ENCODE measurements at places on chromosomes 5 and 9. TPM values are rescaled to one million over a fixed set of nuclear protein-coding genes. Genes with fewer than 3 reads are reported as not detected.

GRCh38 chr5:154209591-154210081, 19.1 kb downstream of the GALNT10 start:
- H3K4me3 ChIP-seq: no peak overlapping the region
- H3K27me3 ChIP-seq: no peaks in the 10 kb centered on the region

DNA sequence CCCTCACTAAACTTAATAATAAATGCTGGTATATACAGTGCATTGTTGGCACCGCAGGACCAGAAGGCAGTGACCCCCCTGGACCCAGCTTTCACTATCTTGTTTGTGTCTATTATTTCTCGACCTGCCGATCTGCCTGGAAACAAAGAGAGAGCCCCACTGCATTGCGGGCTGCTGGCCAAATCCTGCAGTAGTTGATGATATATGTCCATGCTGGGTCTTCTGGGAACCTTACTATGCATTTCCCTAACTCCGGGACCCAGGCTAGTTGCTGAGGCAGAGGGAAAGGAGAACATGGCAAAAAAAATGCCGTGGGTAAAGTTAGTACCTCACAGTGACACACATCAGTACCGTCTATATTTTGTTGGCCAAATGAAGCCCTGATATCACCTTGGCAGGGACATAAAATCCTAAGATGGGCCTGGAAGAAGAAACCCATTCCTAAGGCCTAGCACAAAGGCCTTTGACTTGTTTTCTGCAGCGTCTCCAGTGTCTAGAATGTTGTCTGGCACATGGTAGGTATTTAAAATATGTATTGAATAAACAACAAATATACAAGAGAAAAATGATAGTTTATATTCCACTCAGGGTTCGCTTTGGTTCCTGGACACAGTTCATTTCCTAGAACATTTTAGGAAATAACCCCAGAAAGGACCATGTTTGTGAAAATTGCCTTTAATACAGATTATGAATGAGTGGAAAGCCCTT, 46.1 kb downstream of the NMUR2 start:
- no peaks in the 10 kb centered on the region for H3K36me3 ChIP-seq
- H3K4me3 ChIP-seq: no peak overlapping the region
- H3K4me1 ChIP-seq: no peaks in the 10 kb centered on the region

GRCh38 chr9:26176628-26177027, 498.4 kb upstream of the TUSC1 start:
- H3K27ac ChIP-seq: no peak overlapping the region
- H3K4me3 ChIP-seq: no peak overlapping the region
- DNase-seq: no peak
- no peaks in the 10 kb centered on the region for H3K36me3 ChIP-seq

DNA sequence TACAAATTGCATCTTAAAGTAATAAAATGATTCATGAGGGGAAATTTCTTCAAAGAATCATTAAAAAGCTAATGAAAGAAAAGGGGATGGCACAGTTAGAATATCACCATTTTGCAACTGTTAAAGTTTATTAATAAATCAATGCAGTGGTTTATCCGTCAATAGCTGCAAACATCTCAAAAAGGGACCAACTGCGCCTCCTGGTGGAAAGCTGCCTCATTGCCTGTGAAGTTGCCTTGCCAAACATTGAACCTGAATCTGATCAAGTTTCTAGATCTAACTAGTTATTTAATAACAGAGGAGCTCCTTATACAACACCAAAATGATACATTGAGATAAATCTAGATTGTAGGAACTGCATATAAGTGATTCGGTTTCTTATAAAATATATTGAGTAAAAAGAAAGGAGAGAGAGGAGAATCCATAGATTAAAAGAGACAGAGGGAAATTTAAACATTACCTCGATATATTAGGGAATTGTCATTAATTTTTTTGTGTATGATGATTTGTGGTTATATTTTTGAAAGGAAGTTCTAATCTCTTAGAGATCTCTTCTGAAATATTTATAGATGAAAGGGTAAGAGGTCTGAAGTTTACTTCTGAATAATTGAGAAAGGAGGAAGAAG, 6.9 kb upstream of the NDUFB6 start:
- H3K4me3 ChIP-seq: no peak overlapping the region
- H3K4me1 ChIP-seq: no peaks in the 10 kb centered on the region
- no peak overlapping the region for H3K27ac ChIP-seq
- no peaks in the 10 kb centered on the region for H3K27me3 ChIP-seq

- H3K27me3 ChIP-seq: no peaks in the 10 kb centered on the region
- no peak overlapping the region for H3K4me3 ChIP-seq
- no peaks in the 10 kb centered on the region for H3K36me3 ChIP-seq
Measured at GRCh38 chr9:6641961-6642360, 3.6 kb downstream of the GLDC start.

DNA sequence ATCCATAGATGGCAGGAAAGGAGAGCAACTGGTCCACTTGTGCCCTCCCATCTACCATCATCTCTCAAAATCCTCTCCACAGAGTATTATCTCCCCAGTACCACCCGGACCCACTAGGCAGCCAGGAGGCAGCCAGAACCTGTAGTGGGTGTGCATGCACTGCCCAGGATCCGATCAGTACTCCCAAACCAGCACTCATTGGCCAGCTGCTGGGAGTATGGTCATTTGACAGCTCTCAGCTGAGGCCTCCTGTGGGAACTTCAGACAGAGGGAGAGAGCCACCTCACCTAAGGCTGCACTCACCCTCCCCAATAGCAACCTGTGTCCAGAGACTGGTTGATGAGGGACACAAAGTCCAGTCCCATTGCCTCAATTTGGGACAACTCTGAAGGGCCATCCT, 286.0 kb downstream of the TRIM36 start:
- H3K36me3 ChIP-seq: no peaks in the 10 kb centered on the region
- DNase-seq: no peak
- no peak overlapping the region for H3K4me3 ChIP-seq
- H3K27ac ChIP-seq: no peak overlapping the region

FGF10 gene
- not detected for total RNA-seq

All from SJCRH30 (cell line).